M059J (cell line): ENCODE measurements at places on chromosomes 3 and 15. TPM values are rescaled to one million over a fixed set of nuclear protein-coding genes. Genes with fewer than 3 reads are reported as not detected.

LSMEM2 gene
- total RNA-seq, result not detected in 2 replicates

KIF9 gene
- total RNA-seq, result 3.1 and 5.7 TPM in 2 replicates

GRCh38 chr3:74722211-74722610, 107.8 kb upstream of the CNTN3 start:
- no peak for DNase-seq

DNA sequence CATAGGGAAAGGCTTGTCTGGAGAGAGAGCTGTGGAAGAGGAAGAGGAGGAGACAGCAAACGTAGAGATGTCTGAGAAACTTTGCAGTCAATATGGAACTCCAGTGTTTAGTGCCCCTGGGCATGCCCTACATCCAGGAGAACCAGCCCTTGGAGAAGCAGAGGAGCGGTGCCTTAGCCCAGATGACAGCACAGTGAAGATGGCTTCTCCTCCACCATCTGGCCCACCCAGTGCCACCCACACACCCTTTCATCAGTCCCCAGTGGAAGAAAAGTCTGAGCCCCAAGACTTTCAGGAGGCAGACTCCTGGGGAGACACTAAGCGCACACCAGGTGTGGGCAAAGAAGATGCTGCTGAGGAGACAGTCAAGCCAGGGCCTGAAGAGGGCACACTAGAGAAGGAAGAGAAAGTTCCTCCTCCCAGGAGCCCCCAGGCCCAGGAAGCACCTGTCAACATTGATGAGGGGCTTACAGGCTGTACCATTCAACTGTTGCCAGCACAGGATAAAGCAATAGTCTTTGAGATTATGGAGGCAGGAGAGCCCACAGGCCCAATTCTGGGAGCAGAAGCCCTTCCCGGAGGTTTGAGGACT, 6.9 kb downstream of the MAP1A start:
- no peak for DNase-seq

FAM227B gene
- total RNA-seq, result 6.5 and 9.3 TPM in 2 replicates

DNA sequence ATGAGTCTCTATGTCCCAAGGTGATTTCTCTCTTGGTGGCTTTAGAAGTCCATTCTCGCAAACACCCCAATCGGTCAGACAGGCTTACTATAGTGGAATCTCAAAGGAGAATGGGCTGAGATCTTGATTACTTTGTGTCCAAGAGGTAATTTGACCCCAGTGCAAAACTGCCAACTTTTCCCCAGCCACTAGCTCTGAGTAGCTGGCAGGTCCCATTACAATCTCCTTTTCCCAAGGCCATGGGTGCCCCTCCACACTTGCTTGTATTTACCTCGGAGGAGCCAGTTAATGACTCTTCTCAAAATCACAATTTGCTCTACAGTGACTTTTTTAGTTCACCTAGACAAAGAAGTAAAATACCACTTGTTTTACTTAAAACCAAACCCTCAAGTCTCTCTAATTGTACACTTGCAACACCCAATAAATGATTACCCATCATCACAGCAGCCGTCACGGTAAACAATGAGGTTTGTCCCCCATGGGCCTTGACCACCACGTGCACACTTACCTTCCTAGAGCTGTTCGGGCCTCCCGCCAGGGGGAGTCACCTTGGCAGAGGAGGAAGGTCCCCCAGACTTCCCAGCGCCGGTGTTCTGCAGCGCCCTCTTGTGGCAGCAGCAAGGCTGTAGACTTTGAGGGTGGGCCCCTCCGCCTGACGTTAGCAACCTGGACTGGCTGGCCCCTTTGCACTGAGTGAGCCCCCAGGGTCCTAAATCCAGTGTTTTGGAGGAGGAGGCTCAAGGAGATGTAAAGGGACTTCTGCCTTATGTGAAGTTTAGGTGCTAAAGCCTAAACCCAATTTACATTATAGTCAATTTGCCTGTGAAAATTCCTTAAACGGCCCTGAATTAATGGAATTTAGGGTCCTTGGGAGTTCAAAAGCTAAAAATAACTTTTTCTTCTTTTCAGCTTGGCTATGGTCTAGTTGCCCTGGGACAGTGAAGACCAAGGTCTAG, 18.7 kb upstream of the HDAC11 start:
- DNase-seq, result peak; percentile 48

AGBL1 gene
- not detected in 2 replicates for total RNA-seq

DNA sequence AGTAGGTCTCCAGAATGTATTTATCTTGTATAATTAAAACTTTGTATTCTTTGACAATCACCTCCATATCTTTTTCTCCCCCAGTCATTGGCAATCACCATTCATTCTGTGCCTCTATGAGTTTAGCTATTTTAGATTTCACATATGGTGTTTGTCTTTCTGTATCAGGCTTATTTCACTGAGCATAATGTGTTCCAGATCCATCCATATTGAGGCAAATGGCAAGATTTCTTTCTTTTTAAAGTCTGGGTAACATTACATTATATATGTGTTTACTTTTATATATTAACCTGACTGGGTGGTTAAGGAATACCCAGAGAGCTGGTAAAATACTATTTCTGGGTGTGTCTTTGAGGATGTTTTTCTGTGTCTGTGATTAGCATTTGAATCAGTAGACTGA, 486.6 kb downstream of the SQOR start:
- no peak for DNase-seq

- no peak for DNase-seq
Observed at GRCh38 chr15:25532269-25533140, 93.7 kb upstream of the UBE3A start.

DNA sequence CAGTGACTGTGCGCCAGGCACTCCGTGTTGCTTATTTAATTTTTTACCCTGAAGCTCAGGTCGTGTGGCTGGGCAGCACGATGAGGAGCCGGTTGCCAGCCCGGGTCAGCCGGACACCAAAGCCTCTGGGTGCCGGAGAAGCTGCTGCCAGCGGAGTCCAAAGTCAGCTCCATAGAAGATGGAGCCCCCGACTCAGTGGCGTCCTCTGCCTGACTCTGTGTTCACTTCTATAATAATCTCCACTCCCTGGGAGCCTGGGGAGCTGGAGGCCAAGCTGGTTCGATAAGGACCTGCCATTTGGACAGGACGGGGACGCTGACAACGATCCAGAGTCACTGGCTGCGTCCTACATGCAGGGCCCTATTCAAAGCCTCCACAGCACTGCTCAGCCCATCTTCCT, 78.6 kb downstream of the VGLL4 start:
- DNase-seq, result no peak
